ENCODE measurements at places on chromosomes 7 and 10.

DNA sequence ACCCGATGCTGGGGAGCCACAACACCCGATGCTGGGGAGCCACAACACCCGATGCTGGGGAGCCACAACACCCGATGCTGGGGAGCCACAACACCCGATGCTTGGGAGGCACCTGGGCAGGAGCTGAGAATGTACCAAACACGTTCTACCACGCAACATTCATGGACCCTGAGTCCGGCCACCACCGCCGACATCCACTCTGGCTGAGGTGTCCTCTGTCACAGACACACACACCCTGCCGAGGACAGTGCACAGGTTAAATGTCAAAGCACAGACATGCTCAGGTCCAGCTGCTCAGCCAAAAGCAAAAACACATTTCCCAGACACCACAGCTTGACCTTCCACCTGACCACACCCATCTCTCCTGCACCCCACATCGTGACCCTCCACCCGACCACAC, 148.4 kb downstream of the DIP2C start:
- DNase-seq = no peak

- DNase-seq = no peak
Observed at GRCh38 chr7:150820578-150821198, 20.1 kb downstream of the TMEM176A start.

- DNase-seq = no peak
Observed at GRCh38 chr7:93821463-93821862, 69.1 kb downstream of the TFPI2 start.

DNA sequence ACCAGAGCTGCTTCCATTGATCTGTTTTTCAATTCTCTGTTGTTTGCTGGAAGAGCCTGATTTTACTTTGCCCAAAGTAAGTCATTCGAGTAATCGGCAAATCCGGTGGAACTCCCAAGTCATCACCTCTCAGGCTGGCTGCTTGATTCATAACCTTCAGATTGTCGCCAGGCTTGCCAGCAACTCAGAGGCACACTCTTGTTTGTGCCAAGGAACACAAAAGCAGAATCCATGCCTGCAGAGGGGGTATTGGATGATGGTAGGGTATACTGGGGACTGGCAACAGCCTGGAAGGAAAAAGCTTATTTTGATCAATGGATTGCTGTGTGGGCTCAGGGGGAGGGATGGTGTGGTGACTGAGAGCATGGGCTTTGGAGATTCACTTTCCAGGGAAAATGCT, 542.4 kb downstream of the SORCS3 start:
- no peak for DNase-seq

GRCh38 chr10:50988792-50989191, 85.5 kb upstream of the PRKG1 start:
- DNase-seq = no peak

DNA sequence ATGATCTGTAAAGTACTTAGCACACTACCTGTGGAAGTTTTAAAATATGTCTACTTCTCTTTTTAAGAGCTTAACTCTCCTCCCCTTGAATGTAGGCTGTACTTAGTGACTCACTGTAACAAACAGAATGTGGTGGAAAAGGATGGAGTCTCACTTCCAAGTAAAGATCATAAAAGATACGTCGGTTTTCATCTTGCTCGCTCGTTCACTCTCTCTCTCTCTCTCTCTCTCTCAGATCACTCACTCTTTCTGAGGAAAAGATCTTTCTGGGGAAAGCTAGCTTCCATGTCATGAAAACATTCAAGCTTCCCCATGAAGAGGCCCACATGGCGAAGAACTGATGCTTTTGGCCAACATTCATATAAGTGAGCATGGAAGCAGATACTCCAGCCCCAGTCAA, 5.5 kb downstream of the CHUK start:
- DNase-seq = no peak

GRCh38 chr7:122468945-122469344, 164.4 kb upstream of the FEZF1 start:
- DNase-seq = no peak

- DNase-seq = no peak
Observed at GRCh38 chr10:23694446-23694920, 255.6 kb downstream of the OTUD1 start.

- DNase-seq = no peak
Observed at GRCh38 chr10:26031300-26031699, 97.3 kb downstream of the MYO3A start.

GRCh38 chr10:3951993-3952392, 167.0 kb upstream of the KLF6 start:
- DNase-seq = no peak
